ENCODE measurements at places on chromosomes 3 and 15.

DNA sequence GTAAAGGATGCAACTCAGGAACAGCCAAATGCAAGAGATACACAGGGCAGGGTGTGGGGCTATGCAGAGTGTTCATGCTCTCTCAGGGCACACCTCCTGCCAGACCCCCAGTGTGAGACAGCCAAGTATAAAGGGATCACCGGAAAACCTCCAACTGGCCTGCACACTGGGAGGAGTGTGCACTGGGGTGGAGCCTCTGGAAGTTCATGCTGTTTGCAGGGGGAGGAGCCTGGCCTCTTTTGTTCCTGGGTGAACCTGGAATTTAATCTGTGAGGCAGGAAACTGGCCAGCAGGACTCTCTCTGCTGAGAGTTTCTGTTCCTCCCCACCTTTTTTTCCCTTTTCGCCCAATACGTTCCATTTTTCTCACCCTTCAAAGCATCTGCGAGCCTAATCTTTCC, 204.1 kb downstream of the WNT5A start:
- DNase-seq = no peak

GRCh38 chr3:132285620-132285945, 31.6 kb upstream of the ACP3 start:
- no peak for DNase-seq

GRCh38 chr3:122893282-122893681, 98.4 kb downstream of the SLC49A4 start:
- DNase-seq = no peak

DNA sequence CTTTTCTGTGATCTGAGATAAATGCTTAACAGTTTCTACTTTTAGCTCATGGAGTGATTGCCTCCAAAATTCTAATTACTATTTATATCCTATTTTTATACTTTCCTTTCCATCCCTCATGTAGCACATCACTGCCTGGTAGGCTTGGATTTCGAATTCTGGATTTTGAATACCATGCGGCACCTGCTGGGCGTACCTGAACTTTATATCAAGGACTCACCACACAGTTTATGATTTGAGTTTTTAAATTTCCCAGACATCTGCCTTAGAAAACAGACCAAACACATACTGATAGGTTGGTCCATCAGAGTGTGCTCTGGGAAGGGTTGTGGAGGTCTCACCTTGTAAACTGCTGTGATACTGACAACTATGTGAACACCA, 6.4 kb downstream of the TRAK1 start:
- DNase-seq = no peak

- DNase-seq = peak; percentile 28
Observed at GRCh38 chr15:92883163-92883875, 16.8 kb upstream of the CHD2 start.

DNA sequence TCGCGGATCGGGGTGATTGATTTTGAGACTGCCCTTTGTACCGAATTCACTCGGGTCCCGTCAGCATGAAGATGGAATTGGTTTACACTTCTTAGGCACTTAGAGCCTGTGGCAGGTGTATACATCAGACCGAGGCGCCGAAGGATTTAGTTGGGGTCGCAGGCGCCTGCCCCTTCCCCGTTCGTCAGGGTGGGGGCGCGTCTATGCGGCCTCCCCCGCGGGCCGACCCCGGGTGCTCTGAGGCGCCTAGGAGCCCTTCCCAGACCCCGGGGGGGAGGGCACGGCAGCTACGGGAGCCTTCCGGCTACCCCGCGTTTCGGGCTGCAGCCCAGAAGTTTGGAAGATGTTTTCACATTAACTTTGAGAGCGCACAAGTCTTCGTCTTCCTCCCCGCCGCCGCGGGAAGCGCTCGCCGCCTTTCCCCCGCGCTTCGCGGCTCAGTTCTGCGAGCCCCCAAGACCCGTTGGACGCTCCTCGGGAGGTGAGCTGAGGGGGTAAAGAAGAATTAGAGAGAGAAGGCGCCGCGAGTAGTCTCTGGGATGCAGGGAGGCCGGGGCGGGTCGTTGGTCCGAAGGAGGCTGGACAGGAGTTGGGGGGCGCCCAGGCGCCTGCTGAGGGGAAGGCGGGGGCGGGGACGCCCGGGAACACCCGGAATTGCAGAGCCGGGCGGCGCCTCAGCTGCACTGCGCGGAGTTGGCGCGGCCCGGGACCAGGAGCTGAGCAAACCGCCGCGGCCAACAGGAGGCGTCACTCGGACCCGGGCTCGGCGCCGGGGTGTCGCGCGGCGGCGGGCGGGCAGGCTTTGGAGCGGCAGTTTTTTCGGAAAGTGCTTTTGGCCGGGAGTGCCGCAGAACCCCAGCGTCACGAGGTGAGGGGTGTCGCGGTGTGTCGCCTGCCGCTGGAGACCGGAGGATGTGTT, 780 bp downstream of the TIPARP start:
- DNase-seq = peak; percentile 74

DNA sequence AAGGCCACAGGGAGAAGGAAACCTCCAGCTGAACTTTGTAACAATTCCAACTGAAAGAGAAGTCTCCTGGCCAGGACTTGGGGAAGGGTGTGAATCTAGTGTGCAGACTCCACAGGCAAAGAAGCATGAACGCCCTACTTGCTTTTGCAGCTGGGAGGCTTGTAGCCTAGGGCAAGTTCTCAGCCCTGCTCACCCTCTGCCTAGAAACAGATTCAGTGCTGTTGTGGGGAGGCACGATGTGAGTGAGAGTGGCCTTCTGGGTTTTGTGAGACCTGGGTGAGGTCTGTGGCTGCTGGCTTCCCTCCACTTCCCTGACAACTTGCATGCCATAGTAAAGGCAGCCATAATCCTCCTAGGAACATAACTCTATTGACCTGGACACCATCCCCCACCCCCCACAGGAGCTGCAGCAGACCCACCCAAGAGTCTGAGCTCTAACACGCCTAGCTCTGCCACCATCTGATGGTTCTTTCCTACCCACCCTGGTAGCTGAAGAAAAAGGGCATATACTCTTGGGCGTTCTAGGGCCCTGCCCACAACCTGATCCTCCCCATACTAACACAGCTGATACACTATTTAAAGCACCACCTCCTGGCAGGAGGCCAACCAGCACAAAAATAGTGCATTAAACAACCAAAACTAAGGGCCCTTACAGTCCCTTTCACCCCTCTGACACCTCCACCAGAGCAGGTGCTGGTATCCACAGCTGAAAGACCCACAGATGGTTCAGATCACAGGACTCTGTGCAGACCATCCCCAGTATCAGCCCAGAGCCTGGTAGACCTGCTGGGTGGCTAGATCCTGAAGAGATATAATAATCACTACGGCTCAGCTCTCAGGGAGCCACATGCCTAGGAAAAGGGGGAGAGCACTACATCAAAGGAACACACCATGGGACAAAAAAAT, 426.5 kb downstream of the IGSF11 start:
- no peak for DNase-seq

- no peak for DNase-seq
Observed at GRCh38 chr3:35336601-35337000, 302.7 kb upstream of the ARPP21 start.

GRCh38 chr3:194860725-194861124, 175.0 kb downstream of the FAM43A start:
- no peak for DNase-seq

- DNase-seq = no peak
Observed at GRCh38 chr3:69531576-69532546, 146.0 kb upstream of the FRMD4B start.

GRCh38 chr3:72204452-72204851, 419.5 kb upstream of the PROK2 start:
- no peak for DNase-seq

GRCh38 chr3:9203317-9203716, 46.1 kb downstream of the SRGAP3 start:
- DNase-seq = no peak

DNA sequence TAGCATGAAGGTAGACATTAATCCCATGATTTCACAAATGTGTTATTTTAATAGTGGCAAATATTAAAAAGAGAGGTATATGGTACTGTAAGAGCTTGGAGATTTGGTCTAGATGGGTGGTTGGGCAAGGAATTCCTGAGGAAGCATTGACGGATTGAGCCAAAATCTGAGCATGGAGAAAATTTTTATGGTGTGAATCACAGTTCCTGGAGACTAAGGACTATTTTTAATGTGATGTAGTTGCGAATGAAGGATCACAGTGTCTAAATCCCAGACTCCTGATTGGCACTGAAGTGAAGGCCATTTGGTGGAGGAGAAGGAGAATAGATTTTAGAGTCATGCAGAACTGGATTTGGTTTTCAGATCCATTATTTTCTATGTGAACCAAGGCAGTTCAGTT, 188.7 kb upstream of the FEZF2 start:
- DNase-seq = no peak

GRCh38 chr3:148128136-148128535, 569.6 kb upstream of the AGTR1 start:
- no peak for DNase-seq

GRCh38 chr3:26091096-26091495, 301.2 kb downstream of the OXSM start:
- DNase-seq = no peak

- DNase-seq = no peak
Observed at GRCh38 chr3:126996905-126997304, 14.0 kb downstream of the PLXNA1 start.

GRCh38 chr15:89528757-89529352, 32.5 kb upstream of the RHCG start:
- no peak for DNase-seq

DNA sequence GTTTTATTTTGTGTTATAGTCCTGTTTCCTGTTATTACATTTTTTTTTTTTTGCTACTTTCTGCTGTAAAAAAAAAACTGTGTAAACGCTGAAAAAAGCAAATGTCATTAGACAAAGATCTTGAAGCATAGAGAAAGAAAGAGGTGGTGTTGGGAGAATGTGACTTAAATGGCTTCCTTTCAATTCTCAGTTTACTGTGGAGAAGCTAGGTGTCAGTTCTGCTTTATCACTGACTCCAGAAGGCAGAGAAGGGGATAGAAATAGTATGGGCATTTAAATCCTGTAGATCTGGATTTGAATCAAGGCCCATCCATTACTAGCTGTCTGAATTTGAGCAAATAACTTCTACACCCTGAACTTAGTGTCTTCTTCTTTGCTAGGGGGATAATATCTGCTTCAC, 23.0 kb downstream of the PPM1L start:
- no peak for DNase-seq

GRCh38 chr3:49601358-49602048, 47.2 kb downstream of the BSN start:
- DNase-seq = no peak

- DNase-seq = peak; percentile 30
Observed at GRCh38 chr3:184405075-184406030, 25.5 kb downstream of the CHRD start.

- no peak for DNase-seq
Observed at GRCh38 chr15:46174122-46174521, 539.3 kb downstream of the SQOR start.

DNA sequence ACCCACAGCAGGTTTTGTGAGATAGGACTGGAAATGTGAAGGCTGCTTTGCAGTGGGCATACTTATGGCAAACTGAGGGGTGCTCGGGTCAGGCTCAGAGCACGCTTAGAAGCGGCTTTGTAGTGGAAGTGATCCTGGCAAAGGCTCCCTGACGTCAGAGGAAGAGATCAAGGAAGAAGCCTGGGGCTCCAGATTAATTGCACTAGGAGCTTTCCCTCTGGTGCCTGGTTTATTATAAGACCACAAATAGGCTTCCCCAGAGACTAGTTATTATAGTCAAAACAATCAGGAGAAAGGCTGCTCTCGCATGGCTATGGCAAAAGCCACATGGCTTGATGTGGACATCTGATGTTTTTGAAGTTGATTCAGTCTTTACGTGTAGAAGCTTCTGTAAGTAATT, 515.1 kb downstream of the GABRG3 start:
- no peak for DNase-seq

- no peak for DNase-seq
Observed at GRCh38 chr3:55000546-55000945, 72.7 kb upstream of the LRTM1 start.

DNA sequence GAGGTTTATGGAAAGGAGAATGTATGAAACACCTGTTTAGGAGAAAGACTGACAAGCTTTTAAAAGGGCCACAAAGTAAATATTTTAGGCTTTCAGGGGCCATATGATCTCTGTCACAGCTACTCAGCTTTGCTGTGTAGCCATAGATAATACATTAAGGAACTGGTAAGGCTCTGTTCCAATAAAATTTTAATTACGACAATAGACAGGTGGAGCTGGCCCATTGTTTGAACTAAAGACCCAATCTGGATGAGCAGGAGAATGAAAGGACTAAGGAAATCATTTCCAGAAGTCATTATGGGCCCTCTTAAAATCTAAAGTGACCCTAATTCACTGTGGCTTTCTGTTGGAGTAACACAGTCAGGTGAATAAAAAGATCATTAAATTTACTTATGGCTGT, 48.5 kb upstream of the SLC12A8 start:
- no peak for DNase-seq

- DNase-seq = peak; percentile 61
Observed at GRCh38 chr3:19885468-19885867, 48.5 kb downstream of the EFHB start.

DNA sequence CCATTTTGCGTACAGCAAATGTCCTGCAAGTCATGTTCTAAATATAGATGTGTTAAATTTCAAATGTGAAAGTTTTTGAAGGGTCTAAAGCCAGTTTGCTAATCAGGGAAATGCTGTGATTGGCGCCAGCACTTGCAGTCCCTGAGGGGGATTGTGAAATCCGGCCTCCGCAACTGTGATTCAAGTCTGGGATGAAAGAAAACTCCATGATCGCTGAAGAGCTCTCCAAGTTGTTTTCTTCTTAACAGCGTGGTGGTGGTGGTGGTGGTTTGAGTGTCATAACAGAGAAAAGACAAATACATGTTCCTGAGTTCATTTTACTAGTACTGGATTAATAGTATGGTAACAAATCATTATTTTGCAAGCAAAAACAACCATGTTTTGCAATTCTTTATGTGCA, 51.8 kb downstream of the MITF start:
- DNase-seq = peak; percentile 93

DNA sequence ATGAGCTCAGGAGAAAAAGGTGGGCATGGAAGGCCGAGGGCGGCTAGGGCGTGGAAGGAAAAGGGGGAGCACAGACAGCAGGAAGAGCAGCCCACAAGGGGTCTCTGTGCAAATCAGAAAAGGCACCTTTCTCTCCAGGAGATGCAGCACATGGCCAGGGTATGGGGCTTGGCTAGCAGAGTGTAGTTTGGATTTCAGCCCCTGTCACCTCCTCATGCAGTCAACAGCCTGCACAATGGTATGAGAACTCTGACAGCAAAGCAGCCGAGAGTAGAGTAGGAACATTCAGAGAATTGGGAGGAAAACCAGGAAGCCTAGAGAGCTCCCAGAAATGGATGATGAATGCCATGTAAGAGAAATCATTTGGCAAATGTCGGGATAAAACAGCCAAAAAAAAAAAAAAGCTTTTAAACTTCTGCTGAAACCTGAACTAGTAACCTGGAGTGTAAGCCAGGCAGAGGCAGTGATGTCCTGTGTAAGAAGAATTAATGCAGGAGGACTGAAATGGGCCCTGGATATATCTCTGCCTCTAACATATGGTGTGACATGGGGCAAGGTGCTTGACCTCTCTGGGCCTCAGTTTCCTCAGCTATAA, 25.7 kb downstream of the FSTL1 start:
- DNase-seq = no peak
